ENCODE measurements at places on chromosomes 2 and 18. TPM values are rescaled to one million over a fixed set of nuclear protein-coding genes. Genes with fewer than 3 reads are reported as not detected.

The CHRND gene
- not detected for total RNA-seq

The VWC2L gene
- not detected for total RNA-seq

The RNF152 gene
- total RNA-seq, result 13.5 TPM

The SDC1 gene
- 1.2 TPM for total RNA-seq

GRCh38 chr2:159096901-159097300, 128.5 kb downstream of the TANC1 start:
- DNase-seq, result no peak

DNA sequence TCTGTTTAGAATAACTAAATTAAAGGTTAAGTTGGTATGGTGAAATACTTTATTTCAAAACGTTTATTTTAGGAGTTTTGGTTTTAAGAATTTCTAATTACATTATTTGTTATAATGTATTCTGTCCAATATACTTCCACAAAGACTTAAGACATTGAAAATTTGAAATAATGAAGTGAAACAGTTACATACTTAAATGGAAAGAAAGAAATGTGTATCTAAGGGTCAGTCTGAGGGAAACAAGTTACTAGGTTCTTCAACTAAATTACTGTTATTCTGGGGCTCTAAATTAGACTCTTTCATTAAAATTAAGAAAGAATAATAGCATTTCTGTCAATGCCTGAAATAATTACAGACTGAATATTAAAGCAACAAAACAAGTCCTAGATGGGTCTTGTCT, 7.7 kb downstream of the HTR2B start:
- no peak for DNase-seq

DNA sequence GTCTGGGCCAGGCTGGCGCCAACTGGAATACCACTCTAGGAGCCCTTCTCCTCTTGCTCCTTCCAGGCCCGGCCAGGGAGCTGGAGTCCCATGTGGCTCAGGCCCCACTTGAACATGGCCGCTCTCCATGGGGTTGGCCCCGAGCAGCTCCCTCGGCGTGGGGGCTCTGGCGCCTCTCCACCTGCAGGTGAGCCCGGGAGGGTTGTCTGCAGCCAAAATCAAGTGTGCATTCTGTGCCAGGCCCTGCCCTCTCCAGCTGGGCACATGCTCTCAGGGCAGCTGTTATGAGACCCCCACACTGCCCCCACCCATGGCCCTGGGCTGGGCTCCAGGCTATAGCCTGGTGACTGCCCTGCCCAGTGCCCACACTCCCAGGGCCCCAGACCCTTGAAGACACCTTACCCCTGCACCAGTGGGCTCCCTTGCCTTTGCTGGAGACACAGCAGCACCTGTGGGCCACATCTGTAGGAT, 45.8 kb upstream of the HS6ST1 start:
- DNase-seq, result peak; percentile 69

DNA sequence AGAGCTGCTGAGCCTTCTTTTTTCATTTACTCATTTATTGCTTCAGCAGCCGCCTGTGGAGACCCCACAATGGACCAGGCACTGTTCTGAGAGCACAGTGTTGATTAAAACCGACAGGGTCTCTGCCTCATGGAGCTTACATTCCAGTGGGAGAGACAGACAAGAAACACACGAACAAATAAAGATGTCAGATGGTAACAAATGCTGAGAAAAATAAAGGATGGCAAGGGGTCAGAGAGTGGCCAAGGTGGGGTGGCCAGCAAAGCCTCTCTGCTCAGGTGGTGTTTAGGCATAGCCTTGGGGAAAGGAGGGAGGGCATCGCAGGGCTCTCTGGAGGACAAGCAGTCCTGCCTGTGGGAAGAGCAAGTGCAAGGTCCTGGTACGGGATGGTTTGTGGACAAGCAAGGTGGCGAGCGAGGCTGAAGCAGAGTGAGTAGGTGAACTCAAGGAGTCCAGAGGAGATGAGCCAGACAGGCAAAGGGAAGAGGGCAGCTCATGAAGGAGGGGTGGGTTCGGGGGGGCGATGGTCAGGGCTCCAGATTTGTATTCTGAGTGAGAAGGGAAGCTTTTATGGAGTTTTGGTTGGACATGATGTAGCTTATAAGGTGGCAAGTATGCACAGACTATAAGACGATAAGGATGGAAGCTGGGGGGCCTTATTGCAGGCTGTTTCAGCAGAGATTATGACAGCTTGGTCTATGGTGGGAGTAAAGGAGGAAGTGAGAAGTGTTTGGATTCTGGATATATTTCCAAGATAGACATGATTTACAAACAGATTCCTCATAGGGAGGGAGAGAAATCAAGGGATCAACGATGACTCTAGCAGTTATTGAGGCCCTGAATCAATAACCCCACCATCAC, 8.8 kb upstream of the ITGB6 start:
- DNase-seq, result no peak

- no peak for DNase-seq
These were observed 1889.7 kb upstream of the CELF4 start for GRCh38 chr18:39455285-39455684.

GRCh38 chr2:159091976-159092375, 123.5 kb downstream of the TANC1 start:
- no peak for DNase-seq

DNA sequence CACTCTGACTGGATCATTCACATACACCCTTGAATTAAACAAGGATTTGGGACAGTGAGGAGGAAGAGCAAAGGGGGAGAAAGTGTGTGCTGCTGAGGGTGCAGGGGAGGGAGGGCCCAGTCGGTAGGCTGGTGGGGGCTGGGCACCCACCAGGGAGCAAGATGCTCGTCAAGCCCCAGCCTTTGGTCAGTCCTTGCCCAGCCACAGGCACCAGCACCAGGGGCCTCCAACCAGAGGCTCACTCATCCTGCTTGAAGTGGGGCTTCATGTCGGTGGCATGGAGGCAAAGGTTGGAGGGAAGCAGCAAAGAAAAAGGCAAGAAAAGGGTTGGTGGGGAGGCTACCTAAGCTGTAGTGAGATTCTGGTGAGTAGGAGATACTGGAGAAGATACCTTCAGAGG, 21.9 kb downstream of the CDC42EP3 start:
- DNase-seq, result no peak
